ENCODE measurements at places on chromosomes 2 and 18. TPM values are rescaled to one million over a fixed set of nuclear protein-coding genes. Genes with fewer than 3 reads are reported as not detected.
A peak's percentile ranks its signal among the peaks of the same experiment; 100 is the strongest.

SLC23A3 gene
- 1.1 TPM for total RNA-seq

DLGAP1 gene
- not detected for total RNA-seq

HOXD1 gene
- total RNA-seq: 0.12 TPM

ZNF407 gene
- total RNA-seq: 36.3 TPM

DES gene
- not detected for total RNA-seq

IL18R1 gene
- total RNA-seq: 58.8 TPM

HJURP gene
- 3.2 TPM for total RNA-seq

NBEAL1 gene
- total RNA-seq: 19.7 TPM

DNA sequence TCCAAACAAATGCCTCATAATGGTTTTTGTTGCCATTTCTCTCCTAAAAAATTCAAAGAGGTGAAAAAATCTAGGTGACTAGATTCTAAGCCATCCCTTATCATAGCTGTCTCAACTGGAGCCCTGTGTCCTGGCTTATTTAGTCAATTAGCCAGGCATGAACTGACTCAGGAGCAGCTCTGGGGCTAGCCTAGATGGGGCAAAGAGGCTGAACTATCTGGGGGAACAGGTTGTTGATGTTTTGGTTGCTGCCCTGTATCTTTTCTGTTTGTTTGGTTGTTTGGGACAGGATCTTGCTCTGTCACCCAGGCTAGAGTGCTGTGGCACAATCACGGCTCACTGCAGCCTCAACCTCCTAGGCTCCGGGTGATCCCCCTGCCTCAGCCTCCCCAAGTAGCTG lies 14.7 kb downstream of the GEMIN6 start:
- no peak for DNase-seq
- H3K4me1 ChIP-seq: no peaks in the 10 kb centered on the region
- H3K27me3 ChIP-seq: no peaks in the 10 kb centered on the region
- H3K4me3 ChIP-seq: no peak overlapping the region
- H3K36me3 ChIP-seq: no peaks in the 10 kb centered on the region
- no peak overlapping the region for H3K27ac ChIP-seq

GRCh38 chr2:25286025-25286400 lies 55.7 kb downstream of the DNMT3A start:
- peak; percentile 86 for DNase-seq
- peaks cover 8% of the 10 kb centered on the region for H3K36me3 ChIP-seq
- no peak overlapping the region for H3K4me3 ChIP-seq
- H3K27me3 ChIP-seq: no peaks in the 10 kb centered on the region
- H3K27ac ChIP-seq: peak overlapping the region; percentile 59

DNA sequence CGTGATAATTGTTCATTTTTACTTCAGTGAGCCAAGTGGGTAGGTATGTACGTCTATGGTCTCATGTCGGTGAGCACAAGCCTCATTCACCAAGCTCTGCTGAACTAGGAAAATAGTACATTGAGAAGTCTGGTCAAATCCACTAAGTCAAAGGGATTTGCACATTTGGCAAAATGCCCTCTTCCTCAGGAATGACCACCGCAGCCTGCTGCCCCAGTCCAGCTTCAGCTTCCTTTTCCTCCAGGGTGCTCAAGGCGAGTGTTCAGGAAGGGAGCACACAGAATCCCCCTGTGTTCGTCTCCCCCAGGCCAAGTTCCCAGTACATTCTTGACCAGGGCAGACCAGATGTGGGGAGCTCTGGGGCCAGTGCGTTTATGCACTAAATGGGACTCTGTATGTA lies 23.0 kb downstream of the TCF7L1 start:
- no peaks in the 10 kb centered on the region for H3K27me3 ChIP-seq
- no peak for DNase-seq
- H3K4me3 ChIP-seq: no peak overlapping the region
- no peaks in the 10 kb centered on the region for H3K36me3 ChIP-seq
- no peak overlapping the region for H3K27ac ChIP-seq
- no peaks in the 10 kb centered on the region for H3K4me1 ChIP-seq

- no peak for DNase-seq
- no peaks in the 10 kb centered on the region for H3K36me3 ChIP-seq
- peaks cover 12% of the 10 kb centered on the region for H3K27me3 ChIP-seq
- no peak overlapping the region for H3K4me3 ChIP-seq
These were observed 4.1 kb downstream of the RAPGEF4 start for GRCh38 chr2:172739661-172740266.

GRCh38 chr18:64707052-64707451 lies 558.2 kb upstream of the LINC00305 start:
- H3K36me3 ChIP-seq: no peaks in the 10 kb centered on the region
- no peaks in the 10 kb centered on the region for H3K27me3 ChIP-seq
- no peak overlapping the region for H3K4me3 ChIP-seq
- no peak overlapping the region for H3K27ac ChIP-seq

- no peaks in the 10 kb centered on the region for H3K36me3 ChIP-seq
- H3K27me3 ChIP-seq: no peaks in the 10 kb centered on the region
- H3K27ac ChIP-seq: no peak overlapping the region
- H3K4me1 ChIP-seq: peaks cover 9% of the 10 kb centered on the region
These were observed 16.4 kb upstream of the IL1RL1 start for GRCh38 chr2:102294802-102295489.

GRCh38 chr2:200396781-200397242 lies 90.3 kb downstream of the SPATS2L start:
- no peak overlapping the region for H3K4me3 ChIP-seq
- no peaks in the 10 kb centered on the region for H3K27me3 ChIP-seq
- H3K36me3 ChIP-seq: no peaks in the 10 kb centered on the region

DNA sequence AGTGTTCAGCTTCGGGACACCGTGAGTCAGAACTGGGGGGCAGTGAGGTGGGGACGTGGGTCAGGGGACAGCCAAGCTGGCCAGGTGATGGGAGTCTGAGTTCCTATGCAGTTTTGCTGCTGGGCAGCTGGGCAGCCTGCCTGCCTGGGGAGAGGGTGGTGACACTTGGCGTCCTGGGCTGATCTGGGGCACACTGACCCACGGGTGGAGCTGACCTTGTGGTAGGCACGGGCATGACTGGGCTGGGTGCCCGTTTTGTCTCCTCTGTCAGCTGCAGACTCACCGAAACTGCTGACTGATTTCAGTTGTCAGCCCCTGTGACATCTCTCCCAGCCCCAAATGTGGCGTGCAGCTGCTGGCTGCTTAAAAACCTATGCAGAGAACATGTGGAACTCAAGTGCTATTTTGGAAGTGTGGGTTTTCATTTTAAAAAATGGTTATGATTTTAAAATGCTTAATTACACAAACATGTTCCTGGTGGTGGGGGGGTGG lies 32.6 kb upstream of the E2F6 start:
- no peak for DNase-seq
- no peaks in the 10 kb centered on the region for H3K36me3 ChIP-seq
- H3K27me3 ChIP-seq: no peaks in the 10 kb centered on the region
- no peaks in the 10 kb centered on the region for H3K4me1 ChIP-seq
- no peak overlapping the region for H3K27ac ChIP-seq
- no peak overlapping the region for H3K4me3 ChIP-seq

- H3K4me1 ChIP-seq: no peaks in the 10 kb centered on the region
- no peaks in the 10 kb centered on the region for H3K27me3 ChIP-seq
- no peaks in the 10 kb centered on the region for H3K36me3 ChIP-seq
These were observed 36.6 kb upstream of the PRLH start for GRCh38 chr2:237529452-237530402.

Measured in natural killer cell (primary cell).